Spinal cord (tissue), 10 donors: ENCODE measurements at places on chromosomes 3 and 15. TPM values are rescaled to one million over a fixed set of nuclear protein-coding genes. Genes with fewer than 3 reads are reported as not detected.

Gene GNAT1
- polyA plus RNA-seq, result 0.29 TPM

Gene SLC28A1
- polyA plus RNA-seq, result 0.13 TPM

- peak; percentile 45 for DNase-seq
Measured at GRCh38 chr15:92714077-92714476, 58.5 kb upstream of the FAM174B start.

GRCh38 chr3:13495351-13495813 is 15.3 kb downstream of the HDAC11 start:
- DNase-seq, result no peak

DNA sequence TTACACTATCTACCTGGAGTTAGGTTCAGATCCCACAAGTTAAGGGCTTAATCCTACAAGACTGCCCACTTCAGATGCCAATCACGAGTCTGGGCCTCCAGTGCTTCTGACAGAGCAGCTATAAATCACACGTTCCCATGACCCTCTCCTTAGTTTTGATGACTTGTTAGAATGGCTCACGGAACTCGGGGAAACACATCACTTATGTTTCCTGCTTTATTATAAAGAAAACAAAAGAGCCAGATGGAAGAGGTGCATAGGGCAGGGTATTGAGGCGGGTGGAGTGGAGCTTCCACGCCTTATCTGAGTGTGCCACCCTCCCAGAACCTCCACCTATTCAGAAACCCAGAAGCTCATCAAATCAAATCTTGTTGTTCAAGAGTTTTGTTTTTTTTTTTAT is 170.8 kb downstream of the MOBP start:
- no peak for DNase-seq

DNA sequence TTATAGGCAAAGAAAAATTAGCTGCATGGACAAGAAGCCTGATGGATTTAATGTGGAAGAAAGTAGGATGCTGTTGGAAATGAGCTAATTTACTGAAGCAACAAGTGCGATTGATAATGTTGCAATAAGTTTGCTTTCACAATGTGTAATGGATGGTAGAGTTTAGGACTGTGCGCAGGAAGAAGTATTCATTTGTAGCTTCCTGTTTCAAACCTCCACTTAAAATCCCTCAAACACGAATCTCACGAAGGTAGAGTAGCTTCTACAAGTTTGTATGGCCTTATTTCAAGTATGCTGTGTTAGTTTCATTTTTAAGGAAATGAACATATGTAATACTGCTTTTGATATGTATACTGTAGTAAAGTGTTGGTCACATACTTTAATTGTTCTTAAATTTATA is 42.3 kb downstream of the KCNH8 start:
- no peak for DNase-seq
